ENCODE measurements at places on chromosomes 7 and 10.

DNA sequence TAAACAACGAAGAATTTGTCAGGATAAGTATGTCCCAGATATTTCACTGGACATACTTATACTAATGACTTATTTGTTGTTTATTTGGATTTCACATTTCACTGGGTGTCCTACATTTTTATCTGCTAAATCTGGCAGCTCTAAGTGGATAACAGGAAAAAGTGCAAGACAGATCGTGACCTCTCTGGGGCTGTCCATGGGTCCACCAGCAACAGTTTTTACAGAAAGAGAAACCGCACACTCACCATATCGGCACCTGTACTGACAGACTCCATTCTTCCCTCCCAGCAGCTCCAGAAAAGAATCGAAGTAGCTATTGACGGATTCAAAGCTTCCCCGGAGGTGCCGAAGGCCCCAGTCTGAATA lies 393 bp downstream of the PLA2G12B start:
- DNase-seq, result no peak

DNA sequence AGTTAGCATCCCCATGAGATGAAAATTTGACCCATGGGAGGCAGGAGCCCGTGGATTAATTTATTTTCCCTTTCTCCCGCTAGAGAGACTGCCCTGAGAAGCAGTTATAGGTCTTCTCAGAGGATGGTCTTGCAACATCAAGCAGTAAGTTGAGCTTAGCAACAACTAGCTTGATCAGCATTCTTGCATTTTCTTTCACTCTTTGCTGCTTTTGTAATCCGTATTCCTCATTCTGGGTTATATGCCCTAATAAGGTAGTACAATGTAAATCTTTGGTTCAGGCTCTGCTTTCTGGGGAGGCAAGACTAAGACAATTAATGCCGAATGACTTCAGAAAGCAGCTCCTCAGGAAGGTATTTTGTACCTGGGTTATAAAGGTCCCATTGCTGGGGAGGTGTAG lies 146.8 kb downstream of the FZD1 start:
- no peak for DNase-seq

DNA sequence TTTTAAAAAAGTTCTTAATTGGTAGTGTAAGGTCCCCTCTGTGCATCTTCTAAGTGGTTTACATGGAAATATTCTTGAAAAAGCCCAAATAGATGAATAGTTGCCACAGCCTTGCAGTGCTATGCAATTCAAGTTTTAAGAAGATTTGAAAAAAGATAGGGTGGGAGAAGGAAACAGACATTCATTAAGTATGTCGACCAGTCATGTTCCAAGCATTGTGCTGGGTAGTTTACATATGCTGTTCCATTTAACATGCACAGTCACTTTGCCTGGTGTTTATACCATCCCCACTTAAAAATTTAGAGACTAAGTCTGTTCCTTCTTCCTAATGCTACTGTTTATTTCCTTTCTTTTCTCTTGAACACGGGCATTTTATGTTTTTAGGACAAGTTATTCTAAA lies 28.1 kb upstream of the NAMPT start:
- no peak for DNase-seq

DNA sequence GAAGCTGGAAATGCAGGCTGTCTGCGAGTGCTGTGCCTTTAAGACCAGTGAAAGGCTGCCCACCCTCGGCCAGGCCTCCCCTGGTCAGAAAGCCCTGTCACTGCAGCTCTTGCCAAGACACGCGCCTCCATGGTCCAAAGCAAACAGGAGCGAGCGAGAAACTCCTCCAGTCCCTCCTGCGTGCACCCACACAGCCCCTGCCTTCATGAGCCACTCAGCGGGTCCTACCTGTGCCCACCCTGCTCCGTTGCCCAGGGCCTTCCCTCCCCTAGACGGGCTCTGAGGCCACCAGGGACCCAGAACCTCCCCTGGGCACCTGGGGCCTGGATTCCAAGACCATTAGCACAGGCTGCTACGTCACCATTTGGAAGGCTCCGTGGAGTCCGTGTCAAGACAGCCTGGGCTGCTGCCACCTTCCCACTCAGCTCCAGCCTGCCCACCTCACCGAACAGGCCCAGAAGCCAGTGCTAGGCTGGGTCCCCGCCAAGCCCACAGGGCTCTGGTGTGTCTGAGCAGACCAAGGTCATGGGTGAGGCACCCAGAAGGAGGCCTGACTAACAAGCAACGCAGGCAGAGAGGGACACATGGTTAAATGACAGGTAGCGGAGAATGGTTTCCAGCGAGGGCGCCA lies 144.5 kb downstream of the NEURL1 start:
- DNase-seq, result no peak

GRCh38 chr10:117441812-117442443 lies 66.7 kb upstream of the PDZD8 start:
- peak; percentile 41 for DNase-seq

GRCh38 chr10:88809621-88810020 lies 7.1 kb downstream of the LIPM start:
- no peak for DNase-seq

All from RKO (cell line).